ENCODE measurements at places on chromosomes 1 and 21.
A peak's percentile ranks its signal among the peaks of the same experiment; 100 is the strongest.

- no peak for DNase-seq
Observed at GRCh38 chr1:39258925-39259244, 54.4 kb downstream of the MACF1 start.

- DNase-seq: no peak
Observed at GRCh38 chr21:16071761-16072160, 342.0 kb downstream of the USP25 start.

DNA sequence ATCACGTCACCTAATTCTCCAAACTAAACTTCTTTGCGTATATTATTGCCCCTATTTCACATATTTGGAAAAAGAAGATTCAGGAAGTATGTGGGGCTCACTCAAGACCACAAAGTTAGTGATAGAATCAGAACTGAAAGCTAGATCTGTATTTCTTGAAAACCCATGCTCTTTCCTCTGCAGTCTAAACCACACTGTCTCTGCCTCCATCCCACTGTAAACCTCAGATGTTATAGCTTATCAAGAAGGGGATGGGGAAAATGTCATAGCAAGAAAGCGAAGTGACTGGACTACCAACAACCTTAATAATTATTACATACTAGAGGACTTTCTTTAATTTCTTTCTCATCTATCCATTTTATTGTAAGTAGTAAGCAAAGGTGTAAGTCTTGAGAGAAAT is 257.7 kb upstream of the SGIP1 start:
- no peak for DNase-seq

DNA sequence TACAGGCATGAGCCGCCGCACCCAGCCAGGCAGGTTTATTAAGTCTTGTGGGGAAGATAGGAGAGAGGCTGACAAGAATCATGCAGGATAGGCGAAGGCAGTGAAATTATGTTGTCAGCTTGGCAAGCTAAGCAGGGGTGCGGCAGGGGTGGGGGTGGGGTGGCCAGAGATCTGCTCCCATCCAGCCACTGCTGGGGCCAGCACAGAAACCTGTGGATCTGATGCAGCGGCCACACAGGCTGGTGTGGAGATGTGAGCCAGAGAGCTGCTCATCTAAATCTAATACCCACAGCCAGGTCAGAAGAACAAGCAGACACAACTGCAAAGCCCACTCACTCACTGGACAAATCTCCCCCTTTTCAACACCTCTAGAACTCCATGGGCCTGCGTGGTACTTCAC is 68.7 kb downstream of the KCTD3 start:
- DNase-seq: no peak

DNA sequence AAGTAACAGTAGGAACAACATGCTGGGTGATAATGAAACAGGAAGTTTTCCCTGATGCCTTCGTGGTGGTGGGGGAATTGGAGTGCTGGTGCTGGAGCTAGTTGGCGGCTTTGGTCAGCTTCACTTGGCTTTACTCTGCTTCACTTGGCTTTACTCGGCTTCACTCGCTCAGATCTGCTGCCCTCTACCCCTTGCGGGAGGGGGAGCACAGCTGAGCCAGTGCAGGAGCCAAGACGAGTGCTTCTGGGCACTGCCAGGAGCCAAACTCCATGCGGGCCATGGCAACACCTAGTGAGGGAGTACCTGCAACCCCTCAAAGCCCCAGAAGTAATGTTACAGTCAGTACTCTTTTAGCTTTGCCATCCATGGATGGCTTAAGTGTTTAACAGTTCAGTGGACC is 10.6 kb upstream of the PRKACB start:
- no peak for DNase-seq

DNA sequence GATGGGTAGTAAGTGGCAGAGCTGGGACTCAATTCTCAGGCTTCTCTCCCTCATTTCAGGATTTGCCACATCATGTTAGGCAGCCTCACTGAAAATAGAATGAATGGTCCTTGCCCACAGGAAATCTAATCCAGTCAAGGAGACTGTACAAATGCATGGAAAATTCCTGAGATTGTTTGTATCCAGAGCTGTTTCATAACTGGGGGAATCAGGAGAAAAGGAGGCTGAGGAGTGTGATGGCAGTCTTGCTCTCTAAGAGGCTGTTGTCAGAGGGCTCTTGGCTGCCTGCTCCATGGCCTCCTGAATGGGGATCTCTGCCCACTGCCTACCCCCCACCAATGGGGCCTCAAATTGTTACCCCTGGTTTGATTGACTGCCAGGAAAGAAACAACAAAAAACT is 141.9 kb upstream of the TNR start:
- DNase-seq: no peak

DNA sequence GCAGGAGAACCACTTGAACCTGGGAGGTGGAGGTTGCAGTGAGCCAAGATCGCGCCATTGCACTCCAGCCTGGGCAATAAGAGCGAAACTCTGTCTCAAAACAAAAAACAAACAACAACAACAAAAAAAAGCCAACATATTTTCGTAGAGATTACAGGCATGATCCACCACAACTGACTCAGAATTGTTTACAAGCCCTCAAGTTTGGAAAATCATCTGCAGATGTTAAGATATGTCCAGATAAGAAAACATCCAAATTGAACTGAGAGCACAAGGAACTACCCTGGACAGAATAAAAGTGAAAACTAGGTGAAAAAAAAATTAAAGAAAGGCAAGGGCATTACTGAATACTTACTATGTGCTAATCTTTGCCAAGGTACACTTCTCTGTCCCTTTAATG is 89.8 kb upstream of the WLS start:
- no peak for DNase-seq

DNA sequence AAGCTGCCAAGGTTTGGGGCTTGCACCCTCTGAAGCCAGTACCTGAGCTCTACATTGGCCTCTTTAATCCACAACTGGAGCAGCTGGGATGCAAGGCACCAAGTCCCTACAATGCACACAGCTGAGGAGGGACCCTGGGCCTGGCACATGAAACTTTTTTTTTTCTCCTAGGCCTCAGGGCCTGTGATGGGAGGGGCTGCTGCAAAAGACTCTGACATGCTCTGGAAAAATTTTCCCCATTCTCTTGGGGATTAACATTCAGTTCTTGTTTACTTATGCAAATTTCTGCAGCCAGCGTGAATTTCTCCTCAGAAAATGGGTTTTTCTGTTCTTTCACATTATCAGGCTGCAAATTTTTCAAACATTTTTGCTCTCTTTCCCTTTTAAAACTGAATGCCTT is 1072.2 kb downstream of the BRINP3 start:
- no peak for DNase-seq

DNA sequence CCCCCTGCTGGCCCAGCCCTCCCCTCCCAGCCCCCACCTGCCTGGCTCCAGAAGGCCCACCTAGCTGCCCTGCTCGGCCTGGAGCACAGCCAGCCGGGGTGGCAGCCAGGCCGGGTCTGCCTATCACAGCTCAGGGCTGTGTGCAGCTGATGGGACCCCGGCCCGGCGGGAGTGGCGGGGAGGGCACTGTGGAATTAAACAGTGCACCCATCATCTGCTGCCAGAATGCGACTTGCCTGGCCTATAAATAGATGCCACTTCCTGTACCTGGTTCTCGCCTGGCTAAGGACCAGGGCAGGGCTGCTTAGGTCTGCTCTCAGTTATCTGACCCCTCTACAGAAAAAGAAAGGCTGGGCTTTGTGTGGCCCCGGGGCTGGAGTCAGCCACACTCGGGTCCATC is 98.2 kb upstream of the VAMP3 start:
- DNase-seq: no peak

- no peak for DNase-seq
Observed at GRCh38 chr1:25648681-25649440, 32.3 kb downstream of the MAN1C1 start.

DNA sequence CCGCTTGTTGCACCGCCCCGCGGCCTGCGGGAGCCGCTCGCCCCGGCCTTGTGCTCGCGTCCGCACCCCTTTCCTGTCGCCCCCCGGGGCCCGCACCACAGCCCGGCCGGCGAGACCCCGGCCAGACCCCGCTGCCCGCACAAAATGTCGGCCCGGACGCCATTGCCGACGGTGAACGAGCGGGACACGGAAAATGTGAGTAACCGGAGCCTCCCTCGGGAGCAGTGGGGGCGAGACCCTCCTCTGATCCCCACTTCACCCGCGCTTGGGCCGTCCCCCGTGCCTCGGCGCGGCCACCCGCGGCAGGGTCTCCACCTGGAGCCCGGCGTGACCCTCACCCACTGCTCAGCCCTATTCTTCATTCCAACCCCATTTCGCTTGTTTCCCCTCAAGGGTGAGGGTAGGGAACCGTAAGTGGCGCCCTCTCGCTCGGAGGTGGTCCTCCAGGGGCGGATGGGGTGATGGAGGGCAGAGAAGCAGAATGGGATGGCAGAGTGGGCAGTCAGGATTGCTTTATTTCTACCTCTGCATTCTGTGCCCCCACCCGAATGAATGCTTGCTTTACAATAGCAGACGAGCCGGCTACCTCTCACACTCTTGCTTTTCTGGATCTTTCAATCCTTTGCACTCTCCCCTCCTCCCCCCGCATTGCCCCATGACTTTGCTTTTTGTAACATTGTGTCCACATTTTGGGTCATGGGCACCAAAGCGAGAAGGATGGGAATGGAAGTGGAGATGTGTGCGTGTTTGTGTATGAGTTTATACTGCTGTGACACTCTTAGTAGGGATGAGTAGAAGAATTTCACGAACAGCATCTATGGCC is 954 bp downstream of the MARK1 start:
- no peak for DNase-seq

- no peak for DNase-seq
Observed at GRCh38 chr1:161735837-161736236, 13.7 kb upstream of the DUSP12 start.

DNA sequence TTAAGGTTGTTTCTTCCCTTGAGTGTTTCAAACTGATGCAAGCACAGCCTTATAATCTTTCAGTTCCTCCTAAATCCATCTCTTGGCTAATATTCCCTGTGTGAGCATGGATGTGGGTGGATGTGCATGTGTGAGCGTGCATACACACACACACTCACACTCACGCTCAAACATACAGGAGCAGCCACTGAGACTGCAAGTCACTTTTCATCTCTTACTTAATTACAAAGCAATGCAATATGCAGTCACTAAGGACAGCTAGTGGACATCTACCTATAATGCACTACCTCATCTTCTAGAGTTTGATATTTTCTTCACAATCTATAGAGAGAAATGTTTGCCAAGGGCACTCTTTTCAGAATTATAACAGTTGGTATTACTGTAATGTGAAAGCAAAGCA is 1.4 kb downstream of the ESRRG start:
- no peak for DNase-seq

DNA sequence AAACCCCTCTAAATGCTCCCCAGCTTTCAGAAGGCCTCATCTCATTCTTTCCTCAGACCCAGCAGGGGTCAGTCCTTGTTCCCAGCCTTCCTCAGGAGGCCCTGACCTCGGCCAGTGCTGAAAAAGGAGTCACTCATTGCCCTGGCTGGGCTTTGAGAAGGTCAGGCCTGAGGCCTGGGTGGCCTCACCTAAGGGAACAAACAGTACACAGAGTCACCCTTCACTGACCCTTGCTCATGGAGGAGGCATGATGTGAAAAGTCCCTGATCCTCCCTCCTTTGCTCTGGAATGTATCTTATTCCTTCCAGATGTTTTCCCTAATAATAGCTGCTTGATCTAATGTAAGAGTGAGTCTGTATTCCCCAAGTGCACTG is 117.7 kb upstream of the SLC44A3 start:
- no peak for DNase-seq

DNA sequence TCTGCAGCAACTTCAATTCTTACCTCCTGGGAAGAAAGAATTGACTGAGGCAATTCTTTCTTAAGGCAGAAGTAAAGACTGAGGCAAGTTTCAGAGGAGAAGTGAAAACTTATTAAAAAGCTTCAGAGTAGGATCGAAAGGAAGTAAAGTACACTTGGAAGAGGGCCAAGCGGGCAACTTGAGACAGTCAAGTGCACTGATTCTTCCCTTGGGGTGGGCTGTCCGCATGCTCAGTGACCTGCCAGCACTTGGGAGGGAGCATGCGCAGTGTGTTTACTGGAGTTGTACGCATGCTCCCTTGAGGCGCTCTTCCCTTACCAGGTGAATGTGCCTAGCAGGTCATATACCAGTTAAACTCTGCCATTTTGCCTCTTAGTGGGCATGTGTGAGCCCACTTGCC is 55.3 kb upstream of the NBPF3 start:
- no peak for DNase-seq

GRCh38 chr1:97006044-97006661 is 284.6 kb downstream of the PTBP2 start:
- DNase-seq: no peak

DNA sequence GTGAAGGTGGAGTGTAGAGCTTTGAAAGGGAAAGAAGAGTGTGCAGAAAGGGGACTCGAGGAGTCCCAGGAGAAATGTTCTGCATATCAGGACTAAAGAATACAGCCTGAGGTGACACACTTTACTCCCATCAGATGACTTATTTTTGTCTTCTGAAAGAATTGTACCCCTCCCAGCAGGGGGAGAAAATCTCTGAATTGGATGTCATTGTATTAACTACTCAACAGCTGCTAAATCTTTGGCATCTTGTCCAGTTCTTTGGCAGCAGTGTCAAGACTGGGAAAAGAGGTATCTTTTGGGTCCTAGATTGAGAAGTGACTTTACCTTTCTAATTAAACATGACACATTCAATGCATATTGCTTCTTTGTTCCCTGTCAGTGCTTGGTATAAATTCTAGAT is 18.9 kb downstream of the UBE4B start:
- DNase-seq: no peak

DNA sequence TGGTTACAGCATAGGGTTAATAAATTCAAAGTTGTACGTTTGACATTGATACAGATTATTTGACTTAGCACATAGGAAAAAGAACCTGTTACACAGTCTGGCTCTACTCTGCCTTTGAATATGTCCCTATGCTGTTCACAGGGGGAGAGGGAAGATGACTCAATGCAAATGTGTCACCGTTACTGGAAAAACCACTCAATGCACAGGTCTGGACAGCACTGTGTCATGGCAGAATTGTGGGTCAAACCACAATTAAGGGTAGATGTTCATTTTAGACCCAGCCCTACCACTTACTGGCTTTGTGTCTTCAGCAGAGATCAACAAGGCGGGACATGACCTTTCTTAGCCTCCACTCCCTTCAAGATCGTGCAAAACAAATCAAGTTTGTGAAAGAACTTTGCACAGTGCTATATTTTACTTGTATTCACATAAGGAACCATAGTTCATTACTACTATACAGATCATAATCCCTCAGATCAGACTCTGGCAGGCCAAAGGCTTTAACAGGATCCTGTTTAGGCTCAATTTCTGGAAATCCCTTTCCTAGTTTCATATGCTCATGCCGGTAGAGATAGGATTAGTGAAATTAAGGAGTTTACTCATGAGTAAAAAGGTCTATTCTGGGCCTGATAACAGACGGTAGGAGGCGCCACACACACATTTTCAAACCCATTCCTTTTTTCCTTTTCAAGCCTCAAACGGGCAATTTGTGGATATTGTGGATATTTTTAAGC is 22.1 kb downstream of the EIF2D start:
- DNase-seq: peak; percentile 43

GRCh38 chr21:18608226-18608625 is 204.6 kb upstream of the TMPRSS15 start:
- DNase-seq: no peak

GRCh38 chr1:171940368-171940767 is 99.1 kb downstream of the DNM3 start:
- DNase-seq: no peak

- no peak for DNase-seq
Observed at GRCh38 chr21:39660191-39660980, 47.6 kb downstream of the B3GALT5 start.

GRCh38 chr1:40076895-40077312 is 20.1 kb downstream of the PPT1 start:
- no peak for DNase-seq

GRCh38 chr21:33685613-33686197 is 43.4 kb downstream of the ITSN1 start:
- DNase-seq: no peak

- no peak for DNase-seq
Observed at GRCh38 chr1:58964880-58965279, 181.0 kb upstream of the JUN start.

GRCh38 chr1:206566999-206567398 is 45.3 kb downstream of the EIF2D start:
- DNase-seq: no peak

Measured in effector memory CD4-positive, alpha-beta T cell (primary cell).